Kidney (tissue), 22 donors: ENCODE measurements at places on chromosomes 2 and 18. TPM values are rescaled to one million over a fixed set of nuclear protein-coding genes. Genes with fewer than 3 reads are reported as not detected.

Gene GMPPA
- total RNA-seq: 33.9 TPM

Gene HNMT
- 61.6 TPM for total RNA-seq

Gene LRRTM1
- 0.09 TPM for total RNA-seq

Gene GNAL
- total RNA-seq: 9.7 TPM

Gene DYNAP
- not detected for total RNA-seq

Gene CHRNG
- not detected for total RNA-seq

Gene CD207
- total RNA-seq: 0.66 TPM

Gene PEX13
- total RNA-seq: 22.5 TPM

Gene RIT2
- total RNA-seq: not detected

Gene SLC9A4
- 2.8 TPM for total RNA-seq

Gene AKAIN1
- not detected for total RNA-seq

Gene LTBP1
- 39.8 TPM for total RNA-seq

Gene SCYGR4
- total RNA-seq: not detected

Gene TBR1
- total RNA-seq: not detected

Gene LOXHD1
- total RNA-seq: 0.25 TPM

Gene RAMP1
- total RNA-seq: 8.8 TPM

Gene SOX11
- total RNA-seq: 0.22 TPM

Gene CROCC2
- total RNA-seq: 0.13 TPM

Gene LBX2
- 2.5 TPM for total RNA-seq

Gene IL1A
- total RNA-seq: 0.13 TPM

Gene BUB1
- 1.8 TPM for total RNA-seq

Gene AQP12B
- total RNA-seq: not detected

Gene IL36G
- total RNA-seq: not detected

Gene RAX
- not detected for total RNA-seq

Gene SAG
- not detected for total RNA-seq

Gene MRO
- total RNA-seq: 2.9 TPM

Gene KATNAL2
- total RNA-seq: 6.9 TPM

Gene LRRC30
- not detected for total RNA-seq

Gene KRTCAP3
- total RNA-seq: 32.1 TPM

Gene SLC1A4
- 10.6 TPM for total RNA-seq

Gene CD8B2
- 0.09 TPM for total RNA-seq

Gene COL3A1
- total RNA-seq: 138 TPM
